ENCODE measurements at places on chromosomes 6 and 20.

GRCh38 chr6:14474816-14475215 is 357.2 kb downstream of the CD83 start:
- DNase-seq: no peak

DNA sequence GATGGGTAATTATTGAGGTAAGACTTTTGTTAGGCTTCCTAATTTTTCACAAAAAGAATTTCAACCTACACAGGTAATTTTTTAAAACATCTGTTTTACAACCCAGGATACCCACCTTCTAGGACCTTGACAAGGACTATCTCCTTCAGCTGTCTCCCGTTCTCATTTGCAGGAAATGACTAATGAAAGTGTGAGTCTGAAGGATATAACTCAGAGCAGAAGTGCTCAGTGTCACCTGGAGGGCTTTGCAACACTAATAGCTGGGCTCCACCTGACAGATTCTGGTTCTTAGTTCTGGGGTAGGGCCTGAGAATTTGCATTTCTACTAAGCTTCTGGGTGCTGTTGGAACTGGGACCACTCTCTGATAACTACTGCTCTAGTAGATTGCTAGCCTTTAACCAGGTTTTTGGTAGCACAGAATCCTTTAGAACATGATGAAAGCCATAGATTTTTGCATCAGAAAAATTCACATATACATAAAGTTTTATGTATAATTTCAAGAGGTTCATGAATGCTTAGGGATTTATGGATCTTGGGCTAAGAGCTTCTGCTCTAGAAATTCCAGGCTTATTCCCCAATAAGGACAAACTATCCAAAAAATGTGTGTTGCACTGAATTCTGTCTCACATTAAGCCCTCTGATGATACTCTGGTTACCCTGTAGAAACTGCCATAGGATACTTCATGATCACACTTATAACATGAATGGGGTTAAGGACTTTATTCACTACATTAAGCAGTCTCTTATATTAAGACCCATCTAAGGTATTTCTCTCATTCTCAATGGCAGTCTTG is 30.3 kb downstream of the AK9 start:
- no peak for DNase-seq

GRCh38 chr6:18141805-18142590 is 12.9 kb downstream of the TPMT start:
- no peak for DNase-seq

DNA sequence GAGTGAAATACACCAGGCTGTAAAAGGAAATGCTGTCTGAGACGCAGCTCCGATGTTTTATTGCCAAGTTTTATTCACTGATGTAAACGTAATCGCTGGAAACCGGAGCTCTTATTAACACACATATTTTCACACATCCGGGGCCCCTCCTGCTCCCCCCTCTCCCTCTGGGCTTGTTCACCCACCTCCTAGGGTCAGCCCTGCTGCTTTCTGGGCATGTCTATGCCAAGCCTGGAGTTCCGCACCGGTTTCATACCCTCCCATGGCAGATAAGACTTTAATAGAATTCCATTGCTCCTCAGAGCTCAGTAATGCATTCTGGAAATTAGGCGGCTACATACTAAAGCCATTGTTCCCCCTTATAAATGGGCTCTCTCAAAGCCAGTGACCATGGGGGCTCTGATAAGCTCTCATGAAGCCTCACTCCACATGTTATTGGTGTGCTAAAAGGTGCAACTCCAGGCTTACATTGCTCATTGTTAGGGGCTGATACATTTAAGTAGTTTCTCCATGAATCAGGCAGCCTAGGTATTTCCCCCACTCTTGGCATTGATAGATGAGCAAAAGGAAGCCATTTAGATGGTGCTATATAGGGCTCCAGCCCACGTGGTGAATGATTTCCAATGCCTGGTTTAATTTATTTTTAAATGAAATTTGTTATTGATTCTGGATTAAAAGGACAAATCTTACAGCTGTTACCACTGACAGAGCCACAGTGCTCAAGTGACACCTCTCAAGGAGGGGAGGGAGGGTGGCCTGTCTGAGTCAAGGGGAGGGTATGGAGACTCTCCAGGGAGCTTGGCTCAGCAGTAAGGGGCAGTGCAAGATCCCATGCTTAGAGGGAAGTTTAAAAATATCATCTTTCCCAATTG is 4.5 kb upstream of the VSTM2L start:
- no peak for DNase-seq

DNA sequence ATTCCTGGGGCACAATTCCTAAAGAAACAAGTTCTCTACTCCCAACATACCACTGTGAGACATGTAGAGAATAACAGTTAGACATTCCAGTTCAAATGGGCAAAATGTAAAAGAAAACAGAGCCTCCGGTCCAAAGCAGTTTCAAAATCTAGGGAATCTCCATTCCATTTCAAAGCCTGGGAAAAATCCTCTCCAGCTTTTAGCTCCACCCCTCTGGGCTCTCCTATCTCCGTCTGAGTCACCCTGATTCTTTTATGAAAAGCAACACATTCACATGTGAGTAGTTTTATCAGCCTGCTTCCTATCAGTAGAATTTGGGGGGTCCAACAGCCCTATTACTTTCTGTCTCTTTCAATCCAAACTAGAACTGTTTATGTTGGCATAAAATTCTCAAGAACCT is 3.7 kb downstream of the CSNK2A1 start:
- no peak for DNase-seq

DNA sequence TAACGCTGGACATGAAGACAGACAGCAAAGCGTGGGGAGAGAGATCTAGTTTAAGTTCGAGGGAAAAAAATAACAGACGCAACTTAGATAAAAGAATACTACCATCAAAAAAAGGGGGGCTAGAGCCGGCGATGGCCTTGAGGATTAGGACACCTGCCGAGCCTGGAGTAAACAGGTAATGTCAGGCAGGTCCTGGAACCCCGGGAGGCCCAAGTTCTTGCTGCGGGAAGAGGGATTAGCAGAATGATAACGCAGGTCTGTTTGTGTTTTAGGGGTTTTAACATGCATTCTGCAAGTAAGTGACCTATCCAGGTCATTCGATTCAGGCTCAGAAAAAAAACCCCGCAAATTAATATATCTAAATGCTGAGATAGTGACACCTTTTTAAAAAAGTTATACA is 754 bp upstream of the TMEM170B start:
- no peak for DNase-seq

DNA sequence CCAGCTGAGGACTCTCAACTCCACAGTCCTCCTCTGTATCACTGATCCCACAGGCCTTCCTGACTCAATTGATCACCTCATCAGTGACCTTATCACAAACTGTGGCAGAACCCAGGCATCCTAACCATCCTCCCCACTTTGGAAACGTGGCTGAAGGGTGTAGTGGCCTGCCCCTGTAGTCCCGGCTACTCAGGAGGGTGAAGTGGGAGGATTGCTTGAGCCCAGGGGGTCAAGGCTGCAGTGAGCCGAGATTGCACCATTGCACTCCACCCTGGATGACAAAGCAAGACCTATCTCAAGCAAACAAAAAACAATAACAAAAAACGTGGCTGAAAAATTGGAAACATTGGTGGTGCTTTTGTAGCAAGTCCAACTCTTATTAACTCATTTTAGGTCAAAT is 203.4 kb upstream of the ZNF217 start:
- DNase-seq: no peak

- DNase-seq: no peak
Measured at GRCh38 chr6:124770784-124771183, 191.5 kb upstream of the RNF217 start.

- DNase-seq: no peak
Measured at GRCh38 chr6:137750297-137750696, 116.8 kb upstream of the TNFAIP3 start.

- DNase-seq: no peak
Measured at GRCh38 chr6:35149891-35150566, 8.9 kb upstream of the TCP11 start.

DNA sequence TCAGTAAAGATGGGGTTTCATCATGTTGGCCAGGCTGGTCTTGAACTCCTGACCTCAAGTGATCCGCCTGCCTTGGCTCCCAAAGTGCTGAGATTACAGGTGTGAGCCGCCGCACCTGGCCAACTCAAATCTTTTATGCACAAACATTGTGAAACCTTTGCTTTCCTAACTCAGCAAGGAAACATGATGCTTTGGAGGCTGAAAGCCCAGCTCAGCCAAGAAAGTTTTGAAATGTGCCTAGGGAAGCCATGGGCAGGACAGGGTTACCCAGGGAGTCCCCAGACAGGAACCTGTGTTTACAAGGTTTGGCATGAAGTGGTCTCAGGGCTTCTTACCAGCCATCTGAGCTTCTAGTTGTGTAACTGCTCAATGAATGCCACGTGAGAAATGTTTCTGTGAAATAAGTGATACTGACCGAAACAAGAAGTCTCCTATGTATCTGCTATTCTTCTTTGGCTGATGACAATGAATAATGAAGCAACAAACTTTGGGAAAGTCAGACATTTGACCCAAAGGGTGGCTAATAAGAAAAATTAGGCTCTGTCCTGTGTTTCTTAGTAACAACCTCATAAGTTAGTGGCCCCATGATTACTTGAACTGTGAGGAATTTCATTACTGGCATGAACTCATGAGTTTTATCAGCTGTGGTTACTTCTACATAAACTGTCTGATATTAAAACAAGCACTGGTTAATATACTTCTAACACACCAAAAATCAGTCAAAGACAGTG is 163.5 kb downstream of the KIF6 start:
- no peak for DNase-seq

GRCh38 chr6:131003488-131004386 is 59.3 kb downstream of the EPB41L2 start:
- no peak for DNase-seq

DNA sequence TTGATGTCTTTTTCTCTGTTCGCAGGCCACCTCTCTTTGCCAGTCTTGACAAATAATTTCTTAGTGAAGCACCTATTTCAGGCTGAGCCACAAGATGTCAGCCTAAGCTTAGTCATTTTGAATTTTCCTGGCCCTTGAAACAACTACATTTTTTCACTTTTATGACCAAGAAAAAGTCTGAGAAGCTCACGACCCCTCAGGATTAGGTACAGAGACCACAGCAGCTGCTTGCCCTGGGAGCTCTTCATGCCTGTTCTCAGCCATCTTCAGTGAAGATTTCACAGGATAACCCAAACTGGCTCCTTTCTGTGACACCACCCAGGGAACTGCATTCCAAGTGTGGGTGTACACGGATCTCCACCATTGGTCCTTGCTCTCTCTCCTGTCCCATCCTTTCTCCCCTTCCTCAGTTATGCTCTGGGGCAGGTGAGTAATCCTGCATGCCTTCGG is 38.4 kb upstream of the SPTLC3 start:
- no peak for DNase-seq

- no peak for DNase-seq
Measured at GRCh38 chr6:133115946-133116345, 125.2 kb upstream of the EYA4 start.

DNA sequence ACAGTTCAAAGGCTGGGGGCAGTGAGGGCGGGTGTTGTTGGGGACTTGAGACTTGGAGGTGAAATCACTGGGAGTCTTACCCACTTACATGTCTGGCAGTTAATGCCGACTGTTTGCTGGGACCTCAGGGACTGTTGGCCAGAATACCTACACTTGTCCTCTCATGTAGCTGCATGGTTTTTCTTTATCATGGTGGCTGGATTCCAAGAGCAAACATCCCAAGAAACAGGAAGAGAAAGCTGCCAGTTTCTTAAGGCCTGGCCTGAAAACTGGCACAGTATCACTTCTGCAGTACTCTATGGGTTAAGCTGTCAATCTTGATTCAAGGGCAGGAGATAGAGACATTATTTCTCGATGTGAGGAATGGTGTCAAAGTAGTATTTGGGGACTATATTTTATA is 19.8 kb upstream of the C6orf62 start:
- no peak for DNase-seq

GRCh38 chr6:56314683-56315523 is 67.5 kb upstream of the COL21A1 start:
- DNase-seq: no peak

- DNase-seq: no peak
Measured at GRCh38 chr20:14431568-14431967, 94.2 kb upstream of the FLRT3 start.

DNA sequence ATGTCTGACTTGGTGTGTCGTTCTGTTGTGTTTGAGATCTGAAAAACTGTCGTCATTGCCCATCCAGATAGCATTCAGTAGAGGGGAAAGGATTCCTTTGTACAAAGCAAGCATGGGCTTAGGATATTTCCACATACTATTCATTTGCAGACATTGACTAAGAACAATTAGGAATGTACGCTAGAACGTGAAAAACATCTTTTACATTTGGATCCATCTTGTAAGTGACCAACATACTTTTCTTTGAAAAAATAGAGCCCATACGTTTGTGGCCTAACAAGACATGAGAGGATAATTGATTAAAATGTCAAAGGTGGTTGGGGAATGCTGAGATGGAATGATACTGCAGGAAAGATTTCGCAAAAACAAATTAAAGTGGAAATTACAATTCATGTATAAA is 225.8 kb upstream of the QKI start:
- no peak for DNase-seq

DNA sequence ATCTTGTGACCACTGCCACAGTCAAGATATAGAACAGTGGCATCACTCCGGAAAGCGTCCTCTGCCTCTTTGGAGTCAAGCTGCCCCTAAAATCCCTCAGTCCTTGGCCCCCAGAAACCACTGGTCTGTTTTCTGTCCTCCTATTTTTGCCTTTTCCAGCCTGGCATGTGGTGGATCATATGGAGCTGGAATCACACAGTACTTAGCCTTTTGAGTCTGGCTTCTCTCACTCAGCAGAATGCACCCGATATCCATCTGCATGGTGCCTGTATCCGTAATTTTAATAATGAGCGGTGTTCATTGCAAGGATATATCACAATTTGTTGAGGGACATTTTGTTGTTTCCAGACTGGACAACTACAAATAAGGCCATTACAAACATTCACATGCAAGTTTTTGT is 49.0 kb upstream of the STX16 start:
- no peak for DNase-seq

GRCh38 chr6:18262702-18263417 is 1.5 kb downstream of the DEK start:
- DNase-seq: no peak

DNA sequence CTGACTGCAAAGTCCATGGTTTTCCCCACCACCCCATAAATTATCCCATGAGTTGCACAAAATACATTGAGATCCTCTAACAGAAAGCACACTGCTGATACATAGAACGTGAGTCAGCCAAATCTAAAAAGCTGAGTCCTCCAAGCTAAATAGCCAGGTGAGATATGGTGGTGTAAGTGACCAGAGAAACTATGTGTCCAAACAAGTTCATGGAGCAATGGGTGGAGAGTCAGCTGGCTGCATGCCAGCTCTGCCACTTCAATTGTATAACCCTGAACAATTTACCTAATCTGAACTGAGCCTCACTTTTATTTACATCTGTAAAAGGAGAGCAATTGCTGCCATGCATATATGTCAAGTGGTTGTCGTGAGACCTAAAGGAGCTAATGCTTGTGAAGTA is 9.7 kb downstream of the SNAP25 start:
- no peak for DNase-seq

GRCh38 chr6:90420500-90420899 is 123.9 kb upstream of the BACH2 start:
- DNase-seq: no peak

GRCh38 chr6:106563614-106564013 is 65.7 kb downstream of the RTN4IP1 start:
- no peak for DNase-seq

Data from frontal cortex (tissue), 4 donors.